Thymus (tissue), 14 donors: ENCODE measurements at places on chromosomes 4 and X.

DNA sequence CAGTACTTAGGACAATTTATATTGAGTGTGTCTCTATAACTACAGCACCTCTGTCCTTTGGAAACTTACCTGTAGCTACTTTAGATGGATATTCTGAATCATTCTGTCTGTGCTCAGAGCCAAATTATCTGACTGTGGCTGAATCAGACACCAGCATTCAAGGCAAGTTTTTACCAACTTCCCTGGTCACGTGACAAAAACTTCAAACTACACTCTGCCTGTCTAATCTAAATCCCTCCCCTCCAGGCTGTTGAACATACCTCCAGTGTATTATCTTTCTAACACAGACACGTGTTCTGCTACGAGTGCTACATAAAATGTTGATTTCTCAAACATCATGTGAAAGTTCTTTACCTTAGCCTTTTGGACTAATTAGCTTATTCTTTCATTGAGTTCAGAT is 641.2 kb upstream of the CPEB2 start:
- no peak for DNase-seq

DNA sequence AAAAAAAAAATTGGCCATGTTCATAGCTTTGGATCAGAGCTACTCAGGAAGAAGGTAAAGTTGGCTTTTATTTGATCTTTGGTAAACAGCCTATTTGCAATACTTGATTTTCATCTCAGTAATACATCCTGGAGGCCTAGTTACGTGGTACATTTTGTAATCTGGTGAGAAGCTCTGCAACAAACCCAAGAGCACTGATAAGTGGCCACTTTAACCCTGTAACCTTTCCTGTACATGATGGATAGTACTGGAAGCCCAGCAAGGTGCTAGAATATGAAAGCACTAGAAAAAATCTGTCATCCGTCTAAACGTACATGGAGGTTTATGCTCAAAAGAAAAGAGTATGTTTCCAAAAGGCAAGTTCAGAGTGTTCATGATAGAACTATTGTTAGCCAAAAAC is 88.3 kb upstream of the BMP2K start:
- no peak for DNase-seq

DNA sequence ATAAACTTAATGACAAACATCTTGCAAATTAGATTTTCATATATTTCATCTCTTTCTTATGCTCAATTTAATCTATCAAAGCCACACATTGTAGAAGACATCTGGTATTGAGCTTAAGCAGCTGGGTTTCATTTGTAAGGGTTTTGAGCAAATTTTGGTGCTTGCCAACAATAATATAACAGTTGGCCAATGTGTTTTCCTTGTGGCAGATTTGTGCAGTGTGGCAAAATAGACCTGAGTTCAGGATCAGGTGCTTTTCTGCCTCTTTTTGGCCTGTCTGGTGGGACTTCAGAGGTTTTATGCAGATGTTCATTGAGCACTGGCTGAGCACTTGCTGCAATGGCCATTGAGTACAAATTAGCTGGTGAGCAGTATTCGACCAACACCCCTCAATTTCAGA is 301.9 kb downstream of the BMPR1B start:
- no peak for DNase-seq

GRCh38 chrX:136766785-136767103 is 14.0 kb downstream of the ARHGEF6 start:
- no peak for DNase-seq

- DNase-seq = no peak
These were observed 954.1 kb upstream of the INTU start for GRCh38 chr4:126678618-126679017.

GRCh38 chrX:69143530-69143929 is 21.7 kb downstream of the PJA1 start:
- no peak for DNase-seq

DNA sequence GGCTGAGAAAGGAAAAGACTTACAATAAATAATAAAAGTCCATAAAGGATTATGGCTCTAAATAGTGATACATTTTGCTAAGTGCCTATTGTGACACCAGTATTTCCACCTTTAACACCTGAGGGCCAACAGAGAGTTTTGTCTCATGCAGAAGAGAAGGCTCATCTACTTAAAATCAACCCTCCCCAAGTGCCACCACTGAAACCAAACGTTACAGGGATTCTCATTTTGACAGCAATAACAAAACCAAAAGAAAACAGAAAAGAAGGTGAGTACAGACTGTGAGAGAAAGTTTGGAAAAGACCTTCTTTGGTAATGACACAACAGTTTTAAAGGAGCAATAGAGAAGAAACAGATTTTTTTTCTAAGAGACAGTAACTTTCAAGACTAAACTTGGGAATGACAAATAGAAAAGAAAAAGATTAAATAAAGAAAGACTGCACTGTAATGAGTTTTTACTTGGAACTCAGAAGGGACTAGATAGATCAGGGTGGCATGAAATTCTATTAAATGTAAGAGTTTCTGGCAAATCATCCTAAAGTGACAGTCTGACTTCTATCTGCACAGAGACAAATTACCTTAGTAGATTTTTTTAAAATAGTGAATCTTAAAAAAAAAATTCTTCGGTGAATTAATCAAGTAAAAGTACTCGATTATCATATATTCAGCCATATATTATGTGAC is 109.7 kb downstream of the ZNF827 start:
- no peak for DNase-seq

- no peak for DNase-seq
These were observed 75.1 kb downstream of the GAB1 start for GRCh38 chr4:143411527-143412419.

- DNase-seq = no peak
These were observed 45.3 kb downstream of the TENM3 start for GRCh38 chr4:182288534-182288933.

DNA sequence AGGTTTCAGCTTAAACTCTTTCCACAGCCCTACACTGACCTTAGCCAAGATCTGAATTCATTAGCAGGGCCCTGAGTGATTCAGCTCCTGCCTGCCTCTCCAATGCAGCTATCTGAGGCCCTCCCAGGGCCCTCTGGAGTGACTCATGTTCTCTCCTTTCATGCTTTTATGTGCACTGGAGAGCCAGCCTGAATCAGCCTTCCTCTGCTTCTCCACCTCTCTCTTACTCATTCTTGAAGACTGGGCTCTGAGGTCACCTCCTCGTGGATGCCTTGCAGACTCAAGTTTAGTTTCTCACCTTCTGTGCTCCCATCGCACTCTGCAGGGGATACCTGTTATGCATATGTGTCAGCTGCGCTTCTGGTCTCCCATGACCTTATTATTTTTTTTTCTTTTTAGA is 3.1 kb upstream of the OCIAD2 start:
- no peak for DNase-seq

DNA sequence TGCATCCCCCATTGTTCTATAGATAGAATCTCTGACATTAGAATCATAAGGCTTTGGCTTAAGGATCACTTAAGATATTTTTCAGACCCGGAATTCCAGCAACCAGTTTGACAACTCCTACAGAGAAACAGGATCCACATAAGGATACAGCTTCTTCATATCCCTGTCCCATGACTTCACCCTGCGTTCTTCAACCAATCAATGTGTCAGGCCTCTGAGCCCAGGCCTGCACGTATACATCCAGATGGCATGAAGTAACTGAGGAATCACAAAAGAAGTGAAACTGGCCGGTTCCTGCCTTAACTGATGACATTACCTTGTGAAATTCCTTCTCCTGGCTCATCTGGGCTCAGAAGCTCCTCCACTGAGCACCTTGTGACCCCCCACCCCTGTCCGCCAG is 85.1 kb downstream of the MFAP3L start:
- no peak for DNase-seq

GRCh38 chr4:6364581-6364980 is 94.9 kb downstream of the WFS1 start:
- DNase-seq = no peak

DNA sequence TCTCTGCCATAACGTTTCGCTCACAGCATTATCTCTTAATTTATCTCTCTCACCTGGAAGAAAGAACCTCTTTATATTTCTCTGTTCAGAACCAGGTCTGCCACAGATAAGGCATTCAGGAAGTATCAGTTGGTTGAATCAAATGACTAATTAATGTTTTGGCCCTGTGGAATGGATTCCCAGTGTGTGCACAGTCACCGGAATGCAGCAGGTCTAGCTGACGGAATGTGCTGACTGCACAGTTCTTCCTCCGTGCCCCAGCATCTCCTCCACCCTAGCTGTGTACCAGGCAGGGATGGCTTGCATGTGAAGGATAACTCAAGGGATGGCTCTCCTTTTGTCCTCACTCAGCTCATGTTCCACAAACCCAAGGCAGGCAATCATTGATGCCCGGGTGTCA is 141.8 kb upstream of the MSX1 start:
- no peak for DNase-seq

DNA sequence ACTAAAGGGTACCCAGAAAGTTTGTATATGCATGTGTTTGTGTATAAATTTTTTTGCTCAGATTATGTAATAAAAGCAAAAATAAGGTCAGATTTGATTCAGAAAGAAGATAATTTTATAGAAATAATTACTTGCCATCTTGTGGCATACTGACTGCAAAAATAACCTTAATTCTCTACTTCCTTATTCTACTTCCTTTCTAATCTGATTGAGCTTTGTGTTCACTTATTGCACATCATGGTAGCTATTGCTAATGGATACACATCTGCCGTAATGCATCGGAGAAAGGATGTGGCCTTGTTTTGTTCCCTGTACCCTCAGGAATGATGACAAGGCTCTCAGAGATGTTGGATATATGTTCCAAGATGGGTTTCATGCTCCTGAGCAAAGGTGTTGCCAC is 10.5 kb upstream of the GNPDA2 start:
- no peak for DNase-seq

GRCh38 chr4:151246742-151247141 is 30.2 kb upstream of the PRSS48 start:
- no peak for DNase-seq

GRCh38 chr4:171601091-171601490 is 212.1 kb upstream of the GALNTL6 start:
- no peak for DNase-seq

DNA sequence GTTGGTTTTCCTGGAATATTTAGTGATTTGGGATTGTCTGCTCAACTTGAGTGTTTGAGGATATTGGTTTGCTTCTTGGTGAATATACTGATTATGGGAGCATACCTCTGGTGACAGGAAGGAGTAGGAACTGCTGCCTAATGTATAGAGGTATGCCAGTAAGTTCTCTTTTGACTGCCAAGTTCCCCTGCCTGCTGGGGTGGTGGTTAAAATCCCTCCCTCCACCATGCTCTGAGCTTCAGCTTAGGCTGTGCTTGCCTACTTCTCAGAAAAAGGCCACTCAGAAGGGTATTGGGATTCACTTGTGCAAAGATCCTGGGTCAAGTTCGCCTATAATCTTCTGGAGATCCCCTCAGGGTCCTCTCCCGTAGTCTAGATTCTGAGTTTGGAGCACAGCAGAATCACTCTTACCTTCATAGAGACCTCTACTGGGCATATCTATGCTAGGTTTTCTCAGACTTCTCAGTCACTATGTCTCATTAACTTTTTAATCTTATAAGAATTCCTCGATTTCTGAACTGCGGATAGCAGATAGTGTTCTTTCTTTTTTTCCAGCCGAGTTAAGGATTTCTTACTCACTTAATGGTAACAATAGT is 44.7 kb upstream of the DCK start:
- DNase-seq = no peak

DNA sequence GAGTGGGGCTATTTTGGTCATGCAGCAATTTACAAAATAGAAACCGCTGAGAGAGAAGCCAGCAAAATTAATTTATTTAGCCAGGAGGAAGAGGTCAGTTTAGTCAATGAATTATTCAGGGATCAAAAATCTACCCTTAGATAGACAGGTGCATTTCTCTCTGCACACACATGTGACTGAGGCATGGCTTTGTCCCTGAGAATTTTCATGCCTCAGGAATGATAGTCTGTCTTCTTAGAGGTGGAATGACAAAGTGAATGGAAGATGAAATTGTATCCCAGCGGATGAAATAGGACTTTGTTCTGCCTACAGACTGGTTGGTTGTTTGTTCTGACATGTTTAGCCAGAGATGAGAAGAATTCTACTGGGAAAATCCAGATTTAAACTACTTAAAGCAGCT is 46.0 kb downstream of the ANKRD50 start:
- DNase-seq = no peak

GRCh38 chr4:137949746-137950145 is 292.4 kb downstream of the SLC7A11 start:
- no peak for DNase-seq

DNA sequence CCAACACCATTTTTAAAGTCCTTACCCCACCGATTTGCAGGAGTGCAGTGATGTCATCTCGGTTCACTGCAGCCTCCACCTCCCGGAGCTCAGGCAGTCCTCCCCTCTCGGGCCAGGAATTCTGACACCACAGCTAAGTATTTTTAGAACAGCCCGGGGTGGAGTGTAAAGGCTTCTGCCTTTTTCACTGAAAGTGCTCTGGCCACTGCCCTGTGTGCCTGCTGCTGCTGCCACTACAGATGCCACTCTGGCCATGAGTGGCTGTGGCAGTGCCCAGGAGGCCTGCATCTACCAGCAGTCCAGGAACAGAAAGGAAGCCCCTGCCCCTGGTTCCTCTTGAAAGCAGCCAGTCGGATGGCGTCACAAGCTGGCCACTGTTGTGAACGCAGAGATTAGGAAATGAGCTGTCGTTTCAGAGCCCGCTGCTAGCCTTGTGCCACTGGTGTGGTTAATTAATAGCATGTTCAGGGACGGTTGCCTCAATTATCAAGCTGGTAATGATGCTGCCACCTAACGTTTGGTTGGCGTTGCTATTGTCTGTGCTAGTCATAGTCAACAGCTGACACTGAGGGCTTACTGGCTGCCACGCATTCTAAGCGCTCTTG is 23.6 kb upstream of the TBC1D14 start:
- no peak for DNase-seq

DNA sequence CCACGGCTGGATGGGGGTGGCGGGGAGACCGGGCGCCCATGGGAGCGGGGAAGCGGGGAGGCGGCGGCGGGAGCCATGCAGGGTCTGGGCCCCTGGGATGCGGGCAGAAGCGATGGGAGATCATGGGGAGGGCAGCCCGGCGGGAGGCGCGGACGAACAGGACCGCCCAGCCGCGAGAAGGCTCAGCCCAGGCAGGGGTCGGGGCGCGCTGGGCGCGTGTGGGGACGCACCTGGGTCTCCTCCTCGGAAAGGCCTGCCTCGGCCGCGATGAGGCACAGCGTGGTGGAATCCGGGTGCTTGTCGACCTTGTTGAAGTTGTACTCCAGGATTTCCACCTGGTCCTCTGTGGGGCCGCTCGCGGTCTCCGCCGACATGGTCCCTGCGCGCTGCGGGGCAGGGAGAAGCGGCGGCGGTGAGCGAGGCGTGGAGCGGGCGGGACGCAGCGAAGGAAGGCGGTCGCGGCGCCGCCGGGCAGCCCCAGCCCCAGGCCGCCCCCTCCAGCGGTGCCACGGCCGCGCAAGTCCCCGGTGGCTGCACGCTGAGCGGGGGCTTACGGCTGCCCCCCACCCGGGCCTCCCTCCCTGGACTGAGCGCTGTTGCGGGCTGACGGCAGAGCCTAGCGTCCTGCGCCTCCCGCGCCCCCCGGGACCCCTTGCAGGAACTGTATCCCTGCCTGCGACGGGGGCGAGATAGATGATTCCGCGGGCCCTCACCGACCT is 25.3 kb downstream of the HOPX start:
- no peak for DNase-seq
